ENCODE measurements at places on chromosomes 4 and X.

DNA sequence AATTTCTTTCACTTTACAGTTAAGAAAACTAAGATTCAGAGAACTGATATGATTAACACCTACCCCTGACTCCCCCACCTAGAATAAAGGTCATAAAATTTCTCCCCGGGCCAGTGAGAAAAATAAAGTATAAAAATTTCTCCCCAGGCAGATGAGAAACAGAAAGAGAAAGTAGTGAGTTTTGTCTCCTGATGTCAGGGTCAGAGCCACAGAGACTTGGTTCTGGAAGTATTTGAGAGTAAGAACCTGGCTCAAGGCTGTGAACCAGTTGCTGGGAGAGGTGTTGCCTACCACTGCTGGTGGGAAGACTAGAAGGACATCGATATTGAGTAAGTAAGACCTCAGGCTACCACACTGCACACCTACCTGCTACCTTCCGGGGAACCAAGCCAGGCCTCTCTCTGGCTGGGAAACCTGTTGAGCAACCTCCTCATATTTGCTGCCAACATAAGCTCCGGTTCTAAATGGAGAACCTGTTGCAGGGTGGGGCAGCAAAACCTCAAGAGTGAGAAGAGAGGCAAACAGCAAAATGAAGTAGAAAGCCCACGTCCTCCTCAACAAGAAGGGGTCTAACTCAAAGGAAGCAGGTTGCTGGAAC, 104.2 kb upstream of the PUDP start:
- peak; percentile 43 for DNase-seq

DNA sequence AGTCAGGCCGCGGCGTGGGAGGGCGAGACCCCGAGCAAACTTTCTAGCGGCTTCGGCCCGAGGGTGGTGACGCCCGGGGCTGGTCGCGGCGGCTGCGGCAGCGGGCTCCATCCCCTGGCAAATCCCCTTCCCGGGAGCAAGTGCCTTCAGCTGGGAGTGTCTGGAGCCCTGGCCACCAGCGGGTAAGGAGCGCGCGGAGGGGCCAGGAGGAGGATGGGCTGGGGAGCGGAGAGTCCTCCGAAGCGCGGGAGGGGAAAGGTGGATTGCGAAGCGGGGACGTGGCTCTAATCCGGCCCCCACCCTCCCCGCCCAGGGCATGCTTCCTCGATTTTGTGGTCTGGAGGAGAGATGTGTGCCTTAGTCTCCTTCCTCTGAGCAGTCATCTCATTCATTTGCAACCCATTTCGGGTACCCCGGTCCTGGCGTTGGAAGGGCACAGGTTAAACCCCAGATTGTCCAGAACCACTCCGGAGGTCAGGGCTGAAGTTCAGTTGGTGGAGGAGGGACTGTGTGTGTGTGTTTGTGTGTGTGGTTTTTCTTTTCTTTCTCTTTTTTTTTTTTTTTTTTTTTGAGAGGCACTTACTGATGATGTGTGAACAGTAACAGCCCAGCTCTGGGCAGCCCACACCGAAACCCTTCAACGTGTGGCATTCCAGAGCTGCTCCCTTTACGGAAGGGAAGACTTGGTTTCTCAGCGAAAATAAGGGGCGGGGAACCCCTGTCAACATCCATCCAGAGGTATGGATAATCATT, 516 bp downstream of the SGMS2 start:
- peak; percentile 61 for DNase-seq

GRCh38 chr4:108556588-108557200, 63.7 kb upstream of the RPL34 start:
- no peak for DNase-seq

- no peak for DNase-seq
Measured at GRCh38 chrX:22314692-22315091, 42.0 kb downstream of the CBLL2 start.

DNA sequence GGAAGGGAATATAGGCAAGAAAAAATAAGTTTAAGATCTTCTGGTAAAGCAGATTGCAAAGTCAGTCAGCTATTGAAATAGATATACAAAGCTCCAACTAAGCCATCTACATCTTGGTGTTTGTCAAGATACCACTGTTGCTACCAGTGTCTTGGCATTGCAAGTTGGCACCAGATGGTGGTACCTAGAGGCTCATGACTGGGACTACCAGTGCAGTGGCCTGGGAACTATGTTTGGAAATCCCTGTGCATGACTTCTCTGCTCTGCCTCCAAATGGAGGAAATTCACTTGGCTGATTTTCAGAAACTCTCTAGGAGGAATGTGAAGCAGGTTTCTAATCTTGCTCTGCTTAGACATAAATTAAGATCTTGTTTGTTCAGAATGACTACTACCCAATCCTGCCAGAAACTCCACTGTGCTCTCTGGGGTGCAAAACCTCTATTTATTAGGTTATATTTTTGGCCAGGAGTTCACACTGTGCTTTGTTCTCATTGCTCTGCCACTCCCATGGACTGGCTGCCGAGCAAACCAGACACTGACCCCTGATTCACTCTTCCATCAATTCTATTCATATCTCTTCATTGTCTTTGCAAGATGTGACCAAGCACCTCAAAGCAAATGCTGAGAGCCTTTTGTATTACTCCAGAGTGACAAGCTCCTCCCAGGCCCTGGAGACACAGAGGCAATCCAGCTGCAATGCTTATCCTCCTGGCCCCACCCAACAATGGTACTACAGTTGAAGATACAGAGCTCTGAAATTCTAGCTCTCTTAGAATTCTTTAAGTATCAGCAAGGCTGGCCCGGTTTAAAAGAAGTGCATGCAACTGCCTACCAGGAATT, 272.3 kb upstream of the FGF16 start:
- DNase-seq, result no peak

DNA sequence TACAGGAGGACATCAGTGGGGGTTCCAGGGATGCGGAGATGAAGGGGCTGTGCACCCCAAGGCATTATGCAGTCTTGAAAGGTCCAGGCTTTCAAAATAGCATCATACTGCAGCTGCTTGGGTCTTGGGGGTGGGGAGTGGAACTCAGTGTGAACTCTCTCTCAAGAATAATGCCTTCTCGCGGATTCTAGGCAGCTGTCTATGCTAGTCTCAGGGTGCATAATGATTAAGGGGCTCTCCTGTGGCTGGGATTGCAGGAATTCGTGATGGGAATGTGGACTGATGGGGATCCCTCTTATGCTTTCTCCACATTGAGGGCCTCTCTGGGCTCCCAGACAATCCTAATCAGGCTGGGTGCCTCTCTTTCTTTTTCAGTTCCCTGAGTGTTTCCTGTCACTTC, 172.2 kb upstream of the ARHGAP24 start:
- DNase-seq, result no peak

DNA sequence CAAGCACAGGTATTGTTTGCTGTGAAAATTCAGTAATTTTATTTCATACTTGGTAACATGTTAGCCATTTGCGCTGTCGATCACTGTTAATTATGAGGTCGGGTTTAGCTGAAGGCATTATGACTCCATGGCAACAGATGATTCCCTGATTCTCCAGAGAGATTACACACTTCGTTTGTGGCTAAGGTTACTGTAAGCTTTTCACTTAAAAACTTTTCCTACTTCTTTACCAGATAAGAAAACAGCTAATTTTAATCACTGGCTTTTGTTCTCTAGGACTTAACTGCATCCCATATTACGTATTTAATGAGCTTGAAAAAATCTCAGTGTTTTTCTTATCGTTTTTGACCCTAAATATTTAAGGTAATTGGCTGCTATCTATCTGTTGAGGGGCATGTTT, 2.1 kb downstream of the GSTCD start:
- DNase-seq, result no peak

DNA sequence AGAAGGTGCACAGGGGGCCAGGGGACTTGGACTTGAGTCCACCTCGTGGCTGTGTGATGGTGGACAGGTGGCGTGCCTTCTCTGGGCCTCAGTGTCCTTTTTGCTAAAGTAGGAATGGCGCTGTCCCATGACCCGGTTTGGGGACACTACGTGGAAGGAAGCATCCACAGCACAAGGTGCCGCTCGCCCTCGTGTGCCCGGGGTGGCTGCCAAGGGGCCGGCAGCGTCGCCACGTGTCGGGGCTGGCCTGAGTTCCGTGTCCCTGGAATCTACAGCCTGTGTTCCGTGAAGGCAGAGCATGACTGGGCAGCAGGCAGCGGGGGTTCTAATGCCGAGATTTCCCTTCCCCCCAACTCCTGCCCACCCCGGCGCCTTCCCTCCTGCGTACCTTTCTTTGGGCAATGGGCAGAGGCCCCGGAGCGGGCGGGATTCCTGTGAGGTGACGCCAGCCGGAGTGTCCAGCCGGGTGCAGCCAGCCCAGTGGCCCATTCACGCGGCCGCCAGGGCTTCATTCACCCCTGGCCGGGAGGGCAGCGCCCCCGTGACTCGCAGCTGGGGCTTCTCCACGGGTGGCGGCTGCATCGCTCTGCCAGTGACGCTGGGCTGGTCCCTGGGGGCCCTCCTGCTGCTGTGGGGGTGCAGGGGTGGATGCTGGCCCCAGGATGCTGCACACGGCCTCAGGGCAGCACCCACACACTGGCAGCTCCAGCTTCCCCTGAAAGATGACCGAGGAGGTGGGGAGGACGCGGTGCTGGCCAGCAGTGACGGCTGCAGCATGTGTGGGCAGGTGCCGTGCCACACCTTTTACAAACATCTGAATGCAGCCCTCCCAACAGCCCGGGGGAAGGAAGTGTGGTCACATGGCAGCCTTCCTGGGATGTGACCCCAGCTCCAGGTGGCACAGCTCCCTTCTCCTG, 21.2 kb downstream of the DOK7 start:
- peak; percentile 49 for DNase-seq

- DNase-seq, result no peak
Measured at GRCh38 chr4:145069361-145069760, 28.6 kb downstream of the ANAPC10 start.

GRCh38 chrX:23705235-23705634, 37.8 kb downstream of the ACOT9 start:
- no peak for DNase-seq

GRCh38 chr4:163269869-163270268, 62.5 kb downstream of the NPY1R start:
- no peak for DNase-seq

DNA sequence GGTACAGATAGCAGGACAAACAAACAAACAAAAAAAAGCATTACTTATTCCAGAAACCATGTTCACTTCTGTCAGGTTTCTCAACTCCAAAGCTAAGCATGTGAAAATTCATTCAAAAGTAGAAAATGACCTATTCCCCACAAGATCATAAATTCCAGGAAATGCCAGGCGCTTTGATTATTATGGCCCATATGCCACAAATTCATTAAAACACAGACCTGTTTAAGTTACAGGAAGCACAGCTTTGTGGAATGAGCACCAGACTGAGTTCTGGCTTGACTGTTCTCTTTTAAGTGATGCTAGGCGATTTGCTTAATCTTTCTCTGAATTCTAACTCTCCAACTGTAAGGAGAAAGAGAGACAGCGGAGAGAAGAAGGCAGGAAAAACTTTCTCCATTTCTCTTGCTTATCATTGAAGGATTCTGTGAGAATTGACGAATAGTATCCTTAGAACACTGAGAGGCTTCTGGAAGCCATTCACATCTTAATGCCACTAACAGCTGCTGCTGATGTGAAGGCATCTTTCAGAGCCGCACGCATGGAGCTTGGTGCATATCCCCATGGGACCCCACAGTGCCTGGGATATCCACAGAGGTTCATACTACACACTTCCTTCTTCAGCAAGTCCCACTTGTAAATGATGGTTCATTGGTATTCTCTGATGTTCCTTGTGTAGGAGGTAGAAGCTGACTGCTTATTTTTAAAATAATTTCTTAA, 138.0 kb downstream of the ZNF674 start:
- no peak for DNase-seq

GRCh38 chrX:83511208-83511607, 3.1 kb downstream of the POU3F4 start:
- no peak for DNase-seq

GRCh38 chr4:183906739-183907651, 1.9 kb downstream of the STOX2 start:
- no peak for DNase-seq

All from small intestine (tissue), 16 donors.